ENCODE measurements at places on chromosomes 12 and 14. TPM values are rescaled to one million over a fixed set of nuclear protein-coding genes. Genes with fewer than 3 reads are reported as not detected.

DNA sequence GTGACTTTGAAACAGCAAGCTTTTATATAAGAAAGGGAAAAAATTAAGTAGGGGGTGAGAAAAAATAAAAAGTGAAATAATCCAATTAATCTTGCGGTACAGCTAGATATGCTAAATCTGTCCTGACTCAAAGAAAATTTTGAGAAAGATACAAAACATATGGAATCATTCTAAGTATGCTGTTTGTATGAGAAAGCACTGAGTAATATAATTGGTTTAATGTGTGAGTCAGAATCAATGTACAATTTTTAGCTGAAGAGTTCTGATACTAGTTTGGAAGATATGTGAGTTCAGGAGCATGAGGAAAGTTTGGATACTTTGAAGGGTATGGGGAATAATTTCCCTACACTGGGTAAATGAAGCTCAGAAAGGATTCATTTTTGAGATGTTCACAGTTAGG lies 190.9 kb upstream of the RASSF8 start:
- no peak for DNase-seq

The KRT79 gene
- total RNA-seq, result not detected

DNA sequence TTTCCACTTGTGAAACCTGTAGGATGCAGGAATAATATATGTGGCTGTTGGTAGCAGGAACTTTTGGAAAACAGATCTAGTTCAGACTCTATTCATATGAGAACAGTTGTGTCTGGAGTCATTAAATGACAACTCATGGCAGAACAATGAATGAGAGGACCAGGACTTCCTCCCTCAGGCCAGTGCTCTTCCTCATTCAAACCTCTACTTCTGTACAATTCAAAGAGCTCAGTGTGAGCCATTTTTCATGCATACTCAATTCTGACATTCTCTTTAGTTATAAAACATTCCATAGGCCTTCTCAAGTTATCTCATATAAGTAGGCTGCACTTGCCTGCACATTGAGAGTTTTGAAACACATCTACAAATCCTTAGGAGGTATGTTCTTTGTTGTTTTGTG lies 1526.6 kb upstream of the FLRT2 start:
- no peak for DNase-seq

- DNase-seq, result no peak
These were observed 59.2 kb downstream of the SPPL3 start for GRCh38 chr12:120844768-120845449.

GRCh38 chr12:54958048-54958658 lies 26.4 kb downstream of the TESPA1 start:
- DNase-seq, result peak; percentile 75

The FGF23 gene
- not detected for total RNA-seq

GRCh38 chr12:54352891-54353874 lies 11.1 kb downstream of the GPR84 start:
- peak; percentile 74 for DNase-seq

The KRT81 gene
- total RNA-seq, result not detected

DNA sequence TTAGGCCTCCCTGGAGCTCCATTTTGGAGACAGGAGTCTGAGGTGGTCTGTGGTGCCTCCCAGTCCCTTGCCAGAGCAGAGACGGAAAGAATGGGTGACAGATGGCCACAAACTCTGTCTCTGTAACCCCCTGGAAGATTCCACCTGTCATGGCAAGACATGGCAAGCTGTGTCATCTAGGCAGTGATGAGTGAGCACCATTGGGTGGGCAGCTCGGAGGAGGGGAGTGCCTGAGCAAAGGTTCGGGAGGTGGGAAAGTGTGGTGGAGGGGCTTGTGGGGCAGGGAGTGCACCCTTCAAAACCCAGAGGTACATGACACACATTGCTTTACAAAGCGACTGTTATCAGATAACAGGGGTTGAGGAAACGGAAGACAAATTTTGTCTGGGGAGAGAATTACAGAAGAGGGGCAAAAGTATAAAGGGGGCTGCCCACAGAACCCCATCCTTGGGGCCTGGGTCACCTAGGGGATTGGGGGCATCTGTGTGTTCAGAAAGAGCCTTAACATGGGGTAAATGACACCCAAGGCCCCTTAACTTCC lies 3.5 kb downstream of the RIN3 start:
- DNase-seq, result no peak

Measured in fibroblast of villous mesenchyme (primary cell).